ENCODE measurements at places on chromosomes 6 and 20.
A peak's percentile ranks its signal among the peaks of the same experiment; 100 is the strongest.

- peak; percentile 92 for DNase-seq
Observed at GRCh38 chr6:2876210-2877056, 26.7 kb downstream of the SERPINB9 start.

- DNase-seq = peak; percentile 89
Observed at GRCh38 chr6:155472886-155473285, 17.2 kb upstream of the NOX3 start.

- DNase-seq = no peak
Observed at GRCh38 chr6:138272533-138273315, 54.4 kb upstream of the PBOV1 start.

GRCh38 chr6:122997541-122998150, 1.6 kb downstream of the CLVS2 start:
- no peak for DNase-seq

DNA sequence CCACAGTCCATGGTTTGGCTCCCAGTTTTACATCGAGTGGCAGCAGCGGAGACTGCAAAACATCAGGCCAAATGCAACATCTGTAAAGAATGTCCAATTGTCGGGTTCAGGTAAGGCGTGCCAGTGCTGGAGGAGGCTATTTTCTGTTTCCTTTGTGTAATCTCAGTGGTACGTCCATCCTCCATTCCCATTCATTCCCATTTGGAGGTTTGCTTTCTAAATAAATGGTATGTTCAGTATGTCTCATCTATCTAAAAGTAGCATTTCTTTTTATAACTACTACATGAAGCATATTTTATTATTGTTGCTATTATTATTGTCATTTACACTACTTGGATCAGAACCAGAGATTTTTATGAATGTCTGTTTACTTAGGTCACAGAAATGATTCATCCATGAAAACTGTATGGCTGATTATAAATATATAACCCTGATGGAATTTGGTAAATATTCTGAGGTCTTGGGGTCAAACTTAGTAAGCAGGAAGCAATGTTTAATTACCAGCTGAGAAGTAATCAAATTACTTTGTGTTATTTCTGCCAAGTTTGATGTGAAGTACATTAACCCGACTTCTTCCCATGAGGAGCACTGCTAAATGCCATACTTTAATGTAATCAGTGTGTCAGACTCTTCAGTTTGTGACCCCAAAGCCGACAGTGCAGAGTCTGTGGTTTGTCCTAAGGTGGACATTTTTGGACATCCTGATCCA, 512.9 kb downstream of the UTRN start:
- DNase-seq = no peak

- no peak for DNase-seq
Observed at GRCh38 chr6:159075506-159076228, 30.9 kb upstream of the TAGAP start.

DNA sequence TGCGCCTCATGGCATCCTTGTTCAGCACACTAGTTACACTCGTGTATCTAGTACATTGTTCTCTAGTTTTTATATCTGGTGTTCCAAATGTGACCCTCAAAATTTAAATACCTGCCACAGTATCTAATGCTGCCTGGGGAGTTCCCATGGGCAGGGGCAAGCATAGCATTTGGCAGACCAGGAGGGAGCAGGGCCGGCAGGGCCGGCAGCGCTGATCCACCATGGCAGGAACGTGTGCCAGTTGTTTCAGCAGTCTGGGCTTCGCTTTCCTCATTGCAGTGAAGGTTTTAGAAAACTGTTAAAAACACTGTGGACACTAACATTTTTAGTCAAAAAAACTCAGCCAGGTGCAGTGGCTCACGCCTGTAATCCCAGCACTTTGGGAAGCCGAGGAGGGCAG, 19.2 kb downstream of the NANP start:
- no peak for DNase-seq

GRCh38 chr6:154989448-154989847, 5.7 kb upstream of the TIAM2 start:
- DNase-seq = no peak

DNA sequence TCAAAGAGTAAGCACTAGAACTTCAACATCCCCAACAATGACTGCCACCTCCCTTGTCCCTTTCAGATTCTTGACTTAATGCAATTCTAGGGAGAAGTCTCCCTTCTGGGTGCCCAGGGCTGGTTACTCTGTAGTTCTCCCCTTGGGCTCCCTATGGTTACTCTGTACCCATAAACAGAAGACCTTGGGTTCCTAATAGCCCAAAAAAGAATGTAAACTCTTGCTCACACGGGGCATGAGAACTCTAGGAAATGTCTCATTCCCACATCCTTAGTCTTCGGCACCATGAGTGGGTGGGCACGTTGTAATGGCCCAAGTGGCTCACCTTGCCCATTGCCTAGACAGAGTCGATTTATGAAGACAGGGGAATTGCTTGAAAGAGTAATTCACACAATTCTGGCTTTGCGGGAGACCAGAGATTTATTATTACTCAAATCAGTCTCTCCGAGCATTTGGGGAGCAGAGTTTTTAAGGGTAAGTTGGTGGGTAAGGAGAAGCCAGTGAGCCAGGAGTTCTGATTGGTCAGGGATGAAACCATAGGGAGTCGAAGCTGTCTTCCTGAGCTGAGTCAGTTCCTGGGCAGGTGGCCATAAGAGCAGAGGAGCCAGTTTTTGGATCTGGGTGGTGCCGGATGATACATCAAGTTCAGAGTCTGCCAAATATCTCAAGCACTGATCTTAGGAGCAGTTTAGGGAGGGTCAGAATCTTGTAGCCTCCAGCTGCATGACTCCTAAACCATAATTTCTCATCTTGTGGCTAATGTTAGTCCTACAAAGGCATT, 61.2 kb upstream of the SIRPG start:
- DNase-seq = peak; percentile 39

- DNase-seq = no peak
Observed at GRCh38 chr6:15484140-15484539, 178.7 kb downstream of the DTNBP1 start.

DNA sequence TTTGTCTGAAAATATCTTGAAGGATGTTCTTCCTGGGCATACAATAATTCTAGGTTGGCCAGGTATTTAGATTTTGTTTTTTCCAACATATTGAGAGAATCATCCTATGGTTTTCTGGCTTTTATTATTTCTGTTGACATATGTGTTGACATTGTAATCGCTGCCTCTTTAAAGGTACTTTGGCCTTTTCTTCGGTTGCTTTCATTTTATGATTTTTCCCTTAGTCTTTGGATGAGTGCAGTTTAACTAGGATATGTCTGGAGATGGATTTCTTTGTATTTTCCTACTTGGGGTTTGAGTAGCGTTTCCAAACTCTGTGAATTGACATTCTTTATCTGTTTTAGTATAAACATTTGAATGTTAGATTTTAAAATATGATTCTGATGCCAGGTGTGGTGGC, 11.5 kb downstream of the SERPINB1 start:
- no peak for DNase-seq

- no peak for DNase-seq
Observed at GRCh38 chr20:9179193-9179802, 110.4 kb downstream of the PLCB4 start.
